ENCODE measurements at places on chromosomes 1 and 21.

DNA sequence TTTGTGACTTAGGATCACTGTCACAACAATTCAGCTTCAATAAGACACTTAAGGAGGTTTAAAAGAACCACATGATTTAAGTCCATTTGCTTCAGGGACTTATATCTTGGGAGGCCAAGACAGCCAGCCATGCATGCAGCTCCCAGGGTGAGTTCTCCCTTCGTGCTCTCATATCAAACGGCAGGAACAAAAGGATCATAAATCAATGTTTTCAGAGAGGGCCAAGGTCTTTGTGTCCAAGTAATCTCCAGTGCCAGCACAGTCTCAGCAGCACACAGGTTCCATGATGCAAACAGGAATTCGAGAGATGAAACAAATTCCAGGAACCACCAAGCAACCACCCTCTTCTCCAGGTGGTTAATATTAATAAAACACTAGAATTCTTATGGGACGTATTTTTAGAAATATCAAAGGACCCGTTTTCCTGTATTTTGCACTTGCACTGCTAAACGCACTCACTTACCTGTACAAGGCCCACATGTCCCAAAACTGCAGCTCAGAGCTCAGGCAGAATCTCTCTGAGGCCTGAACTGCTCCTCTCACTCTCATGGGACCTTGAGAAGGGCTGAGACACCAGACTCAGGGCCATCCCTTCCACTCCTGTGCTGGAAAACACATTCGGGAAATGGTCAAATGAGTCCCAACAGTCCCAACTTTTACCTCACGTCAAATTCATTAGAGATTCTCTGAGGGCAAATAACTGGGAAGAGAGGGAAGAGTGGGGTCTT lies 100.0 kb upstream of the RAB4A start:
- DNase-seq: no peak

GRCh38 chr1:111789142-111789541 lies 33.4 kb downstream of the DDX20 start:
- no peak for DNase-seq

- no peak for DNase-seq
Observed at GRCh38 chr1:78490861-78491450, at the start of gene PTGFR. Gene PTGFR (plus strand): TSS chr1:78490974. CDS start chr1:78492744, 1,770 bp downstream.

- no peak for DNase-seq
Observed at GRCh38 chr1:46192171-46192570, 6.1 kb downstream of the POMGNT1 start.

DNA sequence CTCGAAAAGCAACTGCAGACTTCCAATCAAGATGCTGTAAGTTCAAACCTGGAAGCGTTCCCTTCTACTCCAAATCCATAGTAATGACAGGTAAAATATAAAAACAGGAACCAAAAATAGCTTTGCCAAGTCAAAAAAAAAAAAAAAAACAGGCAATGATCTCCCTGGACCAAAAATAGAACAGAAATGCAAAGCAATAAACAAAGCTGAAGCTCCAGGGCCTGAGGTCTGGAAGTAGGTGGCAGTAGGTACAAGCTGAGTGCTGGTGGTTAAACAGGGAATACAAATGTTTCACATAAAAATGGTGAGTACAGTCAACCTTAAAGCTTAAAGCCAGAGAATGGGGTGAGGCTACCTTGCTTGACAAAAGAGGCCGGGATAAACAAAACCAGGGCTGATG lies 610.8 kb downstream of the SMYD3 start:
- DNase-seq: no peak

- DNase-seq: no peak
Observed at GRCh38 chr1:193299038-193299437, 112.6 kb upstream of the B3GALT2 start.

DNA sequence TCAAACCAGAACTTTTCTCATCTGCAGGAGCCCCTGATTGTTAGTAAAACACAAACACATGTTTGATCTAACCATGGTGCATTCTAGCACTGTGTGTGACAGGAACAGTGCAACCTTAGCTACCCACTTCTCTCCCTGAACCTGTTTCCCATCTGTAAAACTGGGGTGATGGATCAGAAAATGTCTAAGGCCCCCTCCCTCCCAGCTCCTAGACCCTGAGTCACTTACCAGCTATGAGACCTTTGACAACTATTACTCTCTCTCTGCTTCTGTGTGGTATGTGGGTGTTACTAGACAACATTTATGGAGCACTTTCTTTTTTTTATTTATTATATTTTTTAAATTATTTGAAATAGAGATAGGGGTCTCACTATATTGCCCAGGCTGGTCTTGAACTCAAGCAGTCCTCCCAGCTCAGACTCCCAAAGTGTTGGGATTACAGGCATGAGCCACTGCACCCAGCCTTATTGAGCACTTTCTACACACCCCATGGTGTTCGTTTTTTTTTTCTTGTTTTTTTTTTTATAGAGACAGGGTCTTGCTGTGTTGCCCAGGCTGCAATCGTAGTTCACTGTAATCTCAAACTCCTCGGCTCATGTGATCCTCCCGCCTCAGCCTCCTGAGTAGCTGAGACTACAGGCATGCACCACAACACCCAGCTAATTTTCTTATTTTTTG lies 2.6 kb downstream of the INPP5B start:
- DNase-seq: no peak

GRCh38 chr21:31198575-31198974 lies 145.5 kb downstream of the TIAM1 start:
- DNase-seq: peak; percentile 51

GRCh38 chr1:15412175-15412800 lies 2.6 kb downstream of the EFHD2 start:
- no peak for DNase-seq

DNA sequence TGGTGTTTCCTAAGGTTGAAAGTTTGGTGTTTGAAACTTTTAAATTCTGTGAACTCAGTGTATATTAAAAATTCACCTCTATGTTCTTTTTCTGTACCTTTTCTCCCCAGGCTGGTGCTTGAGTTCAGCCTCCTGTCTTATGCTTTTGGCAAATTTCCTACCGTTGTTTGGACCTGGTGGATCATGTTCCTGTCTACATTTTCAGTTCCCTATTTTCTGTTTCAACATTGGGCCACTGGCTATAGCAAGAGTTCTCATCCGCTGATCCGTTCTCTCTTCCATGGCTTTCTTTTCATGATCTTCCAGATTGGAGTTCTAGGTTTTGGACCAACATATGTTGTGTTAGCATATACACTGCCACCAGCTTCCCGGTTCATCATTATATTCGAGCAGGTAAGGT lies 24.9 kb upstream of the AXDND1 start:
- DNase-seq: no peak

DNA sequence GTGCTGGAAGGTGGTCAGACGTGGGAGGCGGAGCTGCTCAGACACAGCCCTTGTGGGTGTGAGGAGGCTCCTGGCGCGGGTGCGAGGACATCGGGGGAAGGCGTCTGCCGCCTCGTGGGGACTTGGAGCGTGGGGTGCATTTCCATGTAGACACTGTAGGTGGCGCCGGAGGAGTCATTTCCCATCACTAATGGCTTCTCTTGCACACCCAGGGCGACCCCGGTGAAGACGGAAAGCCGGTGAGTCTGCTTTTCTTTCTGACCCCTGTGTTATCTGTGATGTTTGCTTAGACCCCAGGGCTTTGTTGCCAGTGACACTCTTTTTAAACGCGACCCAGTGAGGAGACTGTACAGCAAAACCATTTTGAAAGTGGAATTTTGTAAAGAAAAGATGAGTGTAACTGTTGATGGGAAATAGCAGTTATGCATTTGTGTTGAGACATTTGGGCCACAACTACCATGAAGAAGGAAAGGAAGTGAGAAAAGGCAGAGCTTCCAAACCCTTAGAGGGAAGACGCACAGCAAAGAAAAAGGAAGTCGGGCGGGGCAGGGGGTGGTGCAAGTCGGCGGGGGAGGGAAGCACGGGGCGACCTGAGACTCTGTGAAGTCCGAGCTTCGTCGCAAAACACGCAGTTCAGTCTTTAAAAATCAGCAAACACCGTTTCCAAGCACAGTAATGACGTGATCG lies 64.0 kb downstream of the SLC19A1 start:
- DNase-seq: peak; percentile 52

DNA sequence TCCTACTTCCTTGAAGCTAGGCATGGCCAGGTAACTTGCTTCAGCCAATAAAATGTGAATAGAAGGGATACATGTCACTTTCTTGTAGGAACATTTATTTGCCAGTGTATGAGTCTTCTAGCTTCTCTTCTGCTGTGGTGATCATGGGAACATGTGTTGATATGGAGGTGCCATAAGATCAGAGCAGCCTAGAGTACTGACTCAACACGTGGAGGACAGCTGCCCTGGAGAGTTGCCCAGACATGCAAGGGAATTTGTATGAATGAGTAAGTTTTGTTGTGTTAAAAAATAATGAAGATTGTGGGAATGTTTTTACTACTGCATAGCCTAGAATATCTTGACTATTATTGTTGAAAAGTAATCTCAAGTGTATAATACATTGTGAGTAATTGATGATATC lies 502.3 kb downstream of the NUF2 start:
- no peak for DNase-seq

DNA sequence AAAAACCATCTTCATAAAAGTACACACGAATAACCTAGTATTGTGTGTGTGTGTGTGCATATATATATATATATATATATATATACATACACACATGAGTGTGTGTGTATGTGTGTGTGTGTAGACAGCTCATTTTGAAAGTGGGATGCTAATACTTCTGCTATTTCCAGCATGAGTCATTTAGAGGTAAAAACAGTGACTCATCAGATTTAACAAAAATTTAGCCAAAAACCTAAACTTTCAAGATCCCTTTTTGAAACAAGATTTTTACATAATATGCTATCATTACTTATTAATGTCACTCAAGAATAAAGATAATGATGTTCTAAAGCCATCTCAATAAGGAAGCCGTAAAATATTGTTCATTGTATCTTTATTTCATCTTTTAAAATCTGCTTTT lies 35.6 kb upstream of the ADGRL4 start:
- no peak for DNase-seq

DNA sequence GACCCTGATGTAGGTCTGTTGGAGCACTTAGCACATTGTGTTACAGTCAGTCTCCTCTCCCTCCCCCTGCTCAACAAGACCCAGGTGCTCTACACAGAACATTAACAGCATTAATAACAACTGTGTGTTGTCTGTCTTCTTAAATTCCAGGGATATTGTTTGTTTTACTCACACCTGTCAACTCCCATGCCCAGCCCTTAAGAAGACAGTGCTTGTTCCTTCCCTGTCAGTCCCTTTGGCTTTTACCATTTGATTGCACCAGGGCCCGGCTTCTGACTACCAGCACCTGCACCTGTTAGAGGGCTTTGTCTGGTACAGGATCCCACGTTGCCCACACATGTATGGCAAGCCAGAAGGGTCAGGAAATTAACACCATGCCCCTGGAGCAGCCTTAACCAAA lies 11.7 kb downstream of the RIMKLA start:
- no peak for DNase-seq

DNA sequence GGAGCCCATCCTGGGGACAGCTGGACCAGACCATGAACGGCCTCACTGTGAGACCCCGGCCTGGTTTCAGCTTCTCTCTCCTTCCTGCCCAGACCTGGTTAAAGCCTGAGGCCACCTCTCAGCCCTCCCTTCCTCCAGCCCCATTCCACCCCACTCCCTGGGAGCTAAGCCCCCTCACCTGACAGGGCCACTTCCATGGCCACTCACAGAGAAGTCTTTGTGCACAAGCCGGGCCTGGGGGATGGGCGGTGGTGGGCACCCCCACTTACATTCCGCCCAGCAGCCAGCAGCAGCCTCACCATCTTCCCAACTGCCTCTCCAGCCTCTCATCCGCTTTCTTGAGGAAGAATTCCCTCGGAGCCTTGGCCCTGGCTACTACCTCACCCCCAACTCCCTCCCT lies 40.4 kb downstream of the RHBG start:
- DNase-seq: no peak

DNA sequence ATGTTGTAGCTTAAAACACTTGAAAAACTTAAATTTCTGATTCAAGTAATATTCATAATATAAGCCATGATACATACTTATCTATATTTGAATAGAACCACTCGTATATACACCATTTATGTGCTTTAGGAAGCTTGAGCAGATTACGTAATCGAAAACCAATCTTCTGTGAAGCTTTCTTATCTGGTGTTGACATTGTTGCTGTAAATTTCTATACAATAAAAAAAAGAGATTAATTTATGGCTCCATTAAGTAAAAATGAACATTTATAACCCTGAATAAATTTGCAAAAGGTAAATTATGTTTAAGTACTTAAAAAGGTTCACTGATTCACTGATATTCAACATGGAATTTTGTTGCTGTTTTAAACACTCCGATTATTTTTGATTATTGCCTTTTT lies 21.4 kb downstream of the LIN9 start:
- DNase-seq: no peak

GRCh38 chr21:33403128-33403785 lies at the start of gene IFNGR2:
Gene IFNGR2 (plus strand): TSS chr21:33403413. CDS start chr21:33403544, 131 bp downstream.
- no peak for DNase-seq

GRCh38 chr1:212554401-212554800 lies 54.2 kb upstream of the ATF3 start:
- DNase-seq: no peak

DNA sequence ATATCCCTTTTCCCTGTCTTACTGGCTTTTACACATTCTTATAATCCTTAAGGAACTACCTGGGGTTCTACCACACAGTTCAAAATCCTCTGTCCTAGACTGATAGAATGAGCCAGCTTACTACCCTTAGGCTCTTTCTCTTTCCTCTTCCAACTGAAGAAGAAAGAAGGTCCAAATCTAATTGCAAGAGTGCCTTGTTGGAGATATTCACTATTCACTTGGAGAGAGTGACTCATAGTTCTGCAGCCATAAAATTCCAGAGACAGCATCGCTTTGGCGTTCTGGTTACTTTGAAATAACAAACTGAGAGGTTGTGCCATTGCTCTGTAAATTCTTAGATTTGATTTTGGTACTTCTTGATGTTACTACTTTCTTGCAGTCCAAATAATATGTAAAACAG lies 4.2 kb downstream of the CADM3 start:
- no peak for DNase-seq

GRCh38 chr1:226912587-226913176 lies 27.4 kb upstream of the COQ8A start:
- peak; percentile 54 for DNase-seq

GRCh38 chr1:101465941-101466340 lies 229.1 kb downstream of the S1PR1 start:
- DNase-seq: no peak

DNA sequence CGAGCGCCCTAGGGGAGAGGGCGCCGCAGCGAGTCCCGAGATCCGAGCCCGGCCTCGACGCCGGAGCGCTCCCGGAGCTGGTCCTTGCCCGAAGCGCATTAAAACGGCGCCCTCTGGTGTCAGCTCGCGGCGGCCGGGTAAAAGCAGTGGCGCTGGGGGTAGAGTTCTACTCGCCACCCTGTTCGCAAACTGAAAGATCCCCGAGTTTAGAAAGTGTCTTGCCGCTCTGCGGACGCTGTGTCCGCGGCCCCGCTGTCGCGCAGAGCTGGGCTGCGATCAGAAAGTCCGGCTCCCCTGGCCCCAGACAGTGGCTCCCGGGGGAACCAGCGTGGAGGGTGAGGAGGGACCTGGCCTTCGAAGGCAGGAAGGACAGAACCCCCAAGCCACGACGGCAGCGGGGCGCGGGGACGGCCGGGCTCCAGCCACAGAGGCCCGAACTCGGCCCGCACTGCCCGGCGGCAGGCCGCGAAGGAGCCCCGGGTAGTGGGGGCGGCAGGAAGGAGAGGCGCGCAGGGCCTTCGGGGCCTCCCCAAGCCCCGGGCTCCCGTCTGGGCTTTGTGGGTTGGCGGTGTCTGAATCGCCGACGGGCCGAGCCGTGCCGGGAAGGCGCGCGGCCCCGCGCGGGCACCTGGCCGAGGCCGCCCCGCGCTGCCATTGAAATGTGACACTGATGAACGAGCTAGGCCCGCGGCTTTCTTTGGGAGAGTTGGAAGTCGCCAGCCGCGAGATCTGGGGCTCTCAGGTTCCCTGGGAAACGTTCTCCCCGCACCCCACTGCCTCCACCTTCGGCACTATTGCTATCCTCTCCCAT lies 39.1 kb upstream of the NFIA start:
- no peak for DNase-seq

Measured in NCI-H1092 (cell line).